Hypothalamus (tissue), 51 donors: ENCODE measurements at places on chromosomes 1 and 21.

DNA sequence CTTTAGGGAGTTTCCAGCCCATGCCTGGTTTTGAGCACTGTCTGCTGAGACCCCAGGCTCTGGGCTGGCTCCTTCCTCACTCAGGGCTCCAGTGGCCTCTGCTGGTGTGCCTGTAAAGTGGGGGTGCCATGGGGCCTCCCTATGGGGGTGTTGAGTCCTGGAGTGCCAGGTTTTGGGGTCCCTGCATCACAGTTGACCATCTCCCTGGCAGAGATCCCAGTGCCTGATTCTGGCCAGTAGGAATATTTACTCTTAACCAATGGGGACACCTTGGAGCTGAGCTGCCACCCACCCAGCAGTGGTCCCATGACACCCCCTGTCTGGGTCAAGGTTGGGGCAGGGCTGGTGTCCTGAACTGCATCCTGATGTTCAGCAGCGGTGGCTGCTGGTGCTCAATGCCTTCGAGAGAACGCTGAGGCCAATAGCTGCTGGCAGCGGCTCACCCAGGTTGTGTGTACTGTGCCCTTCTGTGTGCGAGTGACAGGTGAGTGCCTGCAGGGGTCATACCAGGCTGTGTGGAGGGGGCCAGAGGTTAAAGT lies 9.6 kb upstream of the ZNF669 start:
- no peak for DNase-seq

GRCh38 chr1:190738317-190738716 lies 260.7 kb upstream of the BRINP3 start:
- no peak for DNase-seq

GRCh38 chr1:241895013-241895412 lies 47.0 kb downstream of the EXO1 start:
- no peak for DNase-seq

DNA sequence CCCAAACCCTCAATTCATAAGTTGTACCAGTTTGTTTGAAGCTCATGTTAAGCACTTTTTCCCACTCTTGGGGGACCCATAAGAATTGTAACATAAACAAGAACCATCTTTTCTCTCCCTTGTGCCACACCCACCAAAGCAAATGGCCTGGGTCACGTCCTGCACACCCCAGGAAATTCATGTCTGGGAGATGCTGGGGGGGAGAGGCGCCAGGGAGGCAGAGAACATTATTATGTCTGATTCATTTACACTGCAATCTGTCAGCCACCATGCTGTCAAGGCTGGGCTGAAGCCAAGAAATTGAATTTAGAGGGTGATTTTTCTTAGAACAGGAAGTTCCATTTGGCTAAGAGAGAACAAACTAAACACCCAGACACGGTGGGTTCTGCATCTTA lies 37.2 kb upstream of the IPO9 start:
- DNase-seq, result peak; percentile 56

- DNase-seq, result peak; percentile 8
Measured at GRCh38 chr1:205317311-205317917, 4.1 kb downstream of the NUAK2 start.

DNA sequence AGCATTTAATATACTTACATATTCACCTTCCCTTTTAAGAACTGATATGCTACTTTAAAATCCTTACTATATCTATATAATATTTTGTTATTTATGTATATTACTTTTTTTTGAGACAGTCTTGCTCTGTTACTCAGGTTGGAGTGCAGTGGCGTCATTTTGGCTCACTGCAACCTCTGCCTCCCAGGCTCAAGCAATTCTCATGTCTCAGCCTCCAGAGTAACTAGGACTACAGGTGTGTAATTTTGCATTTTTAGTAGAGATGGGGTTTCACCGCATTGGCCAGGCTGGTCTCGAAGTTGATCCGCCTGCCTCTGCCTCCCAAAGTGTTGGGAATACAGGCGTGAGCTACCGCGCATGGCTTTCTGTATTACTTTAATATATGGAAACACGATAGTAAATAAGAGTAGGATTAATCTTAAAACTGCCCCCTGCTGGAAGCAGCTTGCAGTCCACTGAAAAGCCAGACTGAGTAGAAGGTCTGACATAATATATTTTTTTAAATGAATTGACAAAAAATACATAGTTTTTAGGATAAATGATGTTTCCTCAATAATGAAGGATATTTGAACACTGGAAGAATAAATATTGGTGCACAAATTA lies 24.4 kb downstream of the RCAN3 start:
- no peak for DNase-seq

DNA sequence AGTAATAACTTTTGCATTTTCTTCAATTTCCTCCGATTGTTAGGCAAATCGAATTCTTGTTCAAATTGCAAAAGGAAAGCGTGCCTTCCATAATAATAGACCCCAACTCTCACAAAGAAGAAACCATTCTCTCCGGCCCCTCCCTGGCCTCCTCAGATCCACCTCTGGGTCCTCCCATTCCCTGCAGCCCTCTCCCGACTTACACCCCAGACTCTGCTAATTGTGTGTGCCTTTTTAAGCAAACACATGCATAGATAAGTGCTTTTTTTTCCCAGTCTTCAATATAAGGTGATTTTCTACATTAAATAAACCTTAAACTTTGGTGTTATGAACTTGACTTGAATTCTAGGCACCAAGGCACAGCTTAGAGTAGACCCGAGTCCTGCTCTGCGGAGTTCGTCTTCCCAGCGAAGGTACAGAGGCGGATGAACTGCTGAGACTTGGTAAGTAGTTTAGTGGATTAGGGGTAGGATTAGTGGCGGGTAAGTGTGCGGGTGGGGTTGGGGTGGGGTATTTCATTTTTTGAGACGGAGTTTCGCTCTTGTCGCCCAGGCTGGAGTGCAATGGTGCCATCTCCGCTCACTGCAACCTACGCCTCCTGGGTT lies 1.5 kb downstream of the L1TD1 start:
- DNase-seq, result no peak

- no peak for DNase-seq
Measured at GRCh38 chr1:64834734-64835133, 89.9 kb downstream of the RAVER2 start.

DNA sequence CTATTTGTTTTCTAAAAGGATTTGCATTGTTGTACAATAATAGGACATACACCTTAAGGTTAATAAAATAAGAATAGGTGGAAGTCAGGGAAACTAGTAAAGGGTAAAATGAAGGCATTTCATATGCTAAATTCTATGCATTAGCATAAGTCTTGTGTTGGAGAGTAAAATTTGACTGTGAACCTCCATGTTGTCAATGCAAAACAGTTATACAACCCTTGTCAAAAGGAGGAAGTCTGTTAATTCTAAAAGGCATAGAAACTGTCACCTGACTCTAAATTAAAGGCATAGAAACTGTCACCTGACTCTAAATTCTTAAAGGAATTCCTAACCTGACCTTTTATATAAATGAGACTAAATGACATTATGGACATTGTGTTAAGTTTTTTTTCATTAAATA lies 291.8 kb downstream of the OLFM3 start:
- no peak for DNase-seq

DNA sequence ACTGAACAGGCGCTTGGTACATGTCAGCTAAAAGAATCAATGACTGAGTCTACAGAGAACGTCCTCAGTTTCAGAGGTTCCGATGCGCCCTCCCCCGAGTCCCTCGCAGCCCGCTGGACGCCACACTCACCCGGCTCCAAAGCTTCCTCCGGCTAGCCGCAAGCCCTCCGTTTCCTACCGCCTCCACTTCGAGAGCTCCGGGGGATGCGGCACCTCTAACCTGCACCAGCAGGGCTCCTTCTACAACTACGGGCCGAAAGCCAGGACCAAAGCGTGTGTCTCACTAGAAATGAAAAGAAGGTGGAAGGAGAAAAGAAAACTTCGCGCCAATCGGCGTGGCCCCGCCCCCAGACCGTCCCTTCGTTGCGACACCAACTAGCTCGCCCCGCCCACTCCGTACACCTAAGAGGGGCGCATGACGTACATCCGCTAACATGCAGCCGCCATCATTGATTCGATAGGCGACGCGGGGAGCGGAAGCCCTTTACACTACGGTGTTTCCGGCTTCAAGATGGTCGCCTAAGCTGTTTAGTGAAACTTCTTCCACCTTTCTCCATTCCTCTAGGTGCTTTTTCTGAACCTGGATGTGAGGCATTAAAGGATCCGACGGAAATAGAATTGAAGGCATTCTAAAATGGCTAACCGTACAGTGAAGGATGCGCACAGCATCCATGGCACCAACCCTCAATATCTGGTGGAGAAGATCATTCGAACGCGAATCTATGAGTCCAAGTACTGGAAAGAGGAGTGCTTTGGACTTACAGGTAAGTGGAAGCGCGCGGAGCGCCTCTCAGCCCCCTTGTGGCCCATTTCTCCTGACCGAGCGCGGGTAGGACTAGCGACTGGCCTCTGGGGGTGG lies at the start of the genes ORC1 and PRPF38A:
ORC1 (minus strand) TSS at position 308 of the 859 bp plus-strand sequence. CDS start 2,200 bp downstream, outside the sequence.
PRPF38A (plus strand) TSS at position 487 of the 859 bp plus-strand sequence; CDS start at position 635, 148 bp downstream.
- DNase-seq, result peak; percentile 84

GRCh38 chr1:30060738-30061137 lies 662.6 kb downstream of the MATN1 start:
- no peak for DNase-seq

- DNase-seq, result no peak
Measured at GRCh38 chr1:60989749-60990713, 92.3 kb upstream of the NFIA start.
